Upper lobe of left lung (tissue), 6 donors: ENCODE measurements at places on chromosomes 2 and 18. TPM values are rescaled to one million over a fixed set of nuclear protein-coding genes. Genes with fewer than 3 reads are reported as not detected.
A peak's percentile ranks its signal among the peaks of the same experiment; 100 is the strongest.

DNA sequence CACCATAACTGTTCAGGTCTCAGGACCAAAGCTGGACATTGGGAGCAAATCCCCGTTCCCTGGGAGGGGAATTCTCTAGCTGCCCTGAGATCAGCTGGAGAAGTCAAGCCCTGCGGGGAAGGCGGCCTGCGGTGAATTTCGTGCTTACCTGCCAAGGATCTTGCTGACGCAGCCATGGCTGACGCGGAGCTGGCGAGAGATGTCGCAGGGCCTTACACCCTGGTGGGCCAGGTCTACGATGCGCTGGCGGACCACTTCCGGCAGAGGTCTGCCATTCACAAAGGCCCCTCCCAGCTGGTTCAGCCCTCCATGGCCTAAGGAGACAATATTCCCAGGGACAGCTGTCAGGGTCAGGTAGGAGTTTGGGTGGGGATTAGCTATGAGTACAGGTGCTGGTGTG is 32.1 kb downstream of the PAX8 start:
- H3K27ac ChIP-seq: no peak overlapping the region
- H3K4me3 ChIP-seq: no peak overlapping the region
- peak; percentile 69 for DNase-seq
- peaks cover 8% of the 10 kb centered on the region for H3K4me1 ChIP-seq
- H3K27me3 ChIP-seq: no peaks in the 10 kb centered on the region

GRCh38 chr2:231374771-231375170 is 20.7 kb upstream of the B3GNT7 start:
- H3K36me3 ChIP-seq: peaks cover 3% of the 10 kb centered on the region
- H3K4me3 ChIP-seq: no peak overlapping the region
- H3K4me1 ChIP-seq: no peaks in the 10 kb centered on the region
- no peak overlapping the region for H3K27ac ChIP-seq

DNA sequence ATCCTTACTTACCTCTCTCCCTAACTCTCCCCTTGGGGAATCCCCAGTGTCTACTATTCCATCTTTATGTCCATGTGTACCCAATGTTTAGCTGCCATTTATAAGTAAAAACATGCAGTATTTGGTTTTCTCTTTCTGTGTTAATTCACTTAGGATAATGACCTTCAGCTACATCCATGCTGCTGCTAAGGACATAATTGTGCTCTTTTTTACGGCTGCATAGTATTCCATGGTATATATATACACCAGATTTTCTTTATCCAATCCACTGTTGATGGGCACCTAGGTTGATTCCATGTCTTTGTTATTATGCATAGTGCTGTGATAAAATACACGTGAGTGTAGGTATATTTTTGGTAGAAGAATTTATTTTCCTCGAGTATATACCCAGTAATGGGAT is 24.3 kb upstream of the RIOK3 start:
- H3K4me1 ChIP-seq: no peaks in the 10 kb centered on the region
- no peaks in the 10 kb centered on the region for H3K36me3 ChIP-seq
- no peak overlapping the region for H3K4me3 ChIP-seq
- no peaks in the 10 kb centered on the region for H3K27me3 ChIP-seq
- no peak for DNase-seq

DNA sequence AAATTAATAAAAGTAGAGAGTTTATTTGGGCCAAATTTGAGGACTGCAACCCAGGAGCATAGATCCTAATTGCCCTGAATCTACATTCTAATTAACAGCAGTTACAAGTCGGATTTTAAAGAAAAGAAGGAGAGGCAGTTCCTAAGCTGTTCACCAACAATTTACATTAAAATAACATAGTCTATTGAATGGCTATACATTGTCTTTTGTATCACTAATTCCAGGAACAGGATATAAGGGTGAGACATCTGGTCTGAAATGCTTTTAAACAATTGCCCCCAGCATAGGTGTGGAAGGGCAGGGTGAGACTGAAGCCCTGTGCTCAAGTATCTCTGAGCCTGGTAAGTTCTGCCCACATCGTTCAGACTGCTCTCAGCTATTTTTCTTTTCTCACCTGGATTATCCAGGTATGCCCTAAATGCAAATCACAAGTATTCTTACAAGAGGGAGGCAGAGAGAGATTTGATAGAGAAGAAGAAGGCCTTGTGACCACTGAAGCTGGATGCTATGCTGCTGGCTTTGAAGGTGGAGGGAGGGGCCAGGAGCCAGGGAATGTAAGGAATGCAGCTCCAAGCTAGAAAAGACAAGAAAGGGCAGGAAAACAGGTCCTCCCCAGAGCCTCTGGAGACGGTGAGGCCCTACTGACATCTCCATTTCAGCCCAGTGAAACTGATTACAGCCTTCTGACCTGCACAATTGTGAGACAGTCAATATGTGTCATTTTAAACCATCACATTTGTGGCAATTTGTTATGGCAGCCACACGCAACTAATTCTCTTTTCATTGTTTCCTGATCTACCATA is 189.4 kb upstream of the ARL4C start:
- H3K4me3 ChIP-seq: no peak overlapping the region
- H3K27me3 ChIP-seq: no peaks in the 10 kb centered on the region
- no peak overlapping the region for H3K27ac ChIP-seq
- H3K36me3 ChIP-seq: no peaks in the 10 kb centered on the region
- DNase-seq: no peak

DNA sequence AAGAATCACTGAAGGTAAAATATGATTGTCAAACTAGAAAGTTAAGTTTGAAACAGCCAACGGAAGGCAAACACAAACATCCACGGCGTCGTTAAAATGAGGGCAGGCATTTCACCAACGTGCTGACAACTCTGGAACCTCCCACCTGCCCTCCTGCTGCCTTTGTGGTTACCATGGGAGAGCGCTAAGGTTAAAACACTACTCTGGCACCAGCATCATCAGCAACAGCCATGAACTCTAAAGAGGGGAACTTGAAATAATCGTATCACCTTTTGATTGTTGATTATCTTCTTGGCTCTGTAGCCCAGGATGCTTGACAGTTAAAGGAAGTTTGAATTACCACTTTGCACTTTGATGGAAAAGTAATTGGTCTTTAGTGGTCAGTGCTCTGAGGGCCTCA is 34.7 kb downstream of the CYB5A start:
- H3K27ac ChIP-seq: peak overlapping the region; percentile 68
- H3K36me3 ChIP-seq: peaks cover 51% of the 10 kb centered on the region
- no peaks in the 10 kb centered on the region for H3K27me3 ChIP-seq
- peaks cover 33% of the 10 kb centered on the region for H3K4me1 ChIP-seq
- H3K4me3 ChIP-seq: no peak overlapping the region

- peak; percentile 86 for DNase-seq
- no peaks in the 10 kb centered on the region for H3K36me3 ChIP-seq
- H3K4me3 ChIP-seq: peak within 1 kb of the TSS; percentile 54
- peak within 1 kb of the TSS; percentile 85 for H3K27ac ChIP-seq
These were observed at the start of gene ASXL3 for GRCh38 chr18:33577685-33578517. Gene ASXL3 (plus strand): TSS chr18:33578219. CDS start chr18:33578632, 413 bp downstream.

DNA sequence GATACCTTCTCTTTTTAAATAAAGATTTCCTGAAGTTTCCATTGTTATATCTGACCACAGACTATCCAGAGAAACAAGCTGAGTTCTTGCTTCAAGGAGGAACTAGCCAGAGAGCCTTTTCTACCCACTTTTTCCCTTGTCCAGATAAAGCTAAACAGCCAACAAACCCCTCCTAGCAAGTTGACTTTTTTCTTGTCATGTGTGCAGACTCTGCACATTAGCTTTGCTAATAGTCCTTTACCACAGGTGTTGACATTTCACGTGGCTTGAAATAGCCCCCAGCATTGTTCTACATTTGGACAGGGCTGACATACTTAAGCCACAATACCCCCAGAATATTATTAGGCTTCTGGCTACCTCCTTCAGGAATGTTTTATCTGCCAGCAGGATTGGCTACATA is 40.7 kb downstream of the PCBP1 start:
- H3K27me3 ChIP-seq: no peaks in the 10 kb centered on the region
- H3K36me3 ChIP-seq: no peaks in the 10 kb centered on the region
- no peak for DNase-seq
- no peak overlapping the region for H3K27ac ChIP-seq
- H3K4me3 ChIP-seq: no peak overlapping the region

DNA sequence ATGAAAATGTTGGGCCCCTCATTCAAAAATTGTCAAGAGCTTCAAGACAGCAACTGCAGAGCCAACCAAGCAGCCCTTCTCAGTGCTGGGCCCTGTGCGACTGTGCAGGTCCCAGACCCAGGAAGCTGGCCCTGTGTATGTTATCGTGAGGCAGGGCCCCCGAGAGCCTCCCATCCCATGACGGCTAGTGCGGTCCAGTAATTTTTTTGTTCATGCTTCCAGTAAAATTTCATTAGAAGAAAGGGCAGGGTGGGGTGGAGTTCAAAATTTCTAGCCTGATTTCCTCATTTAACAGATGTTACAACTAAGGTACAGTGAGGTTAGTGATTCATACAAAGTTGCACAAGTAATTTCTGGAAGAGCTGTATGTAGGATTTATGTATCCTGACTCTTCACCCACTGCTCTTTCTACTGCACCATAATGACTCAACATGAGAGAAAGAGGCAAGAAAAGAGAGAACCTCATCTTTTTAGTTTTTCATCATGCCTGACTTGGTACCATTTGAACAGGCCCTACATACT is 105.5 kb downstream of the ZEB2 start:
- H3K4me3 ChIP-seq: no peak overlapping the region
- peak; percentile 50 for DNase-seq
- H3K36me3 ChIP-seq: peaks cover 11% of the 10 kb centered on the region

DNA sequence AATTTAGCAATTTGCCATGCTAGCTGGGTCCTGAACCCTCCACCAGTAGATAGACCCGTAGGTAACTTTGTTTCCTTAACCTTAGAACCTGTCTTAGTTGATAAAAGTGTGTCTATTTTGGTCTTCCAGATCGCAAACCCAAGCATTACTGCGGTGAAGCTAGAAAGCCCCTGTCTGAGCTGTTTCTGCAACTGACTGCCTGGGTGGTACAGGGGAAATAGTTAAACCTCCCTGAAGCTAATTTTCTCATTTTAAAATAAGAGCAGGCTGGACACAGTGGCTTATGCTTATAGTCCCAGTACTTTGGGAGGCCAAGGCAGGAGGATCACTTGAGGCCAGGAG is 101.7 kb upstream of the MSH2 start:
- no peaks in the 10 kb centered on the region for H3K27me3 ChIP-seq
- peak overlapping the region; percentile 83 for H3K27ac ChIP-seq
- no peaks in the 10 kb centered on the region for H3K4me1 ChIP-seq
- no peak overlapping the region for H3K4me3 ChIP-seq

DNA sequence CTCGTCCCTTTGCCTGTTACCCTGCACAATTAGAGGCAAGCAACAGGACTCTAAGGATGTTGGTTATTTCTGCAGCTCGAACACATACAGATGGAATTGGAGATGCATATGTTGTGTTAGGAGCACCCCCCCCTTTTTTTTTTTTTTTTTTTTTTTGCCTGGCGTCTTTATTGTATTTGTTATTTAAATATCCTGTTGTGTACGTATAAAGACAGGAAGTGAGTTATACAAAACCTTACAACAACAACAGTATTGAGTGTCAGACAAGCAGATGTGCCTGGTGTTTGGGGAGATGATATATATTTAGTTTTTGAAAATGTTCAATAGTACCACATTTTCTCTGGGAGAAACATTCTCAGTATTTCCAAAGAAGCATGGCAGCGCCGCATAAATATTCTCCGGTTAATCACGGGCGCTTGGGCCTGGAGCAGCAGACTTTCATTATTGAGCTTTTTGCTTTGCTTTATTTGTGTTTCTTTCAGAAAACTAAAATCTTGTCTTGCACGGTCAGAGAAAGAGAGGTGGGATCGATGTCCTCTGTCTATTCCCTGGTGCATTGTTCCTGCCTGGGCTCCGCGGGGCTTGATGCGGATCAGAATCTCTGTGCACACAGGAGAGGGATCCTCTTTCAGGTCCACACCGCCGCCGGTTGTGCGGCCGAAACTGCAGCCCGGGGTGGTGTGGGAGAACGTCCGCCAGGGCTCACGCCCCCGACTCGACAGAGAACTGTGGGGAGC is 23.2 kb upstream of the ZNF516 start:
- DNase-seq: peak; percentile 82
- peak overlapping the region; percentile 38 for H3K4me3 ChIP-seq
- no peaks in the 10 kb centered on the region for H3K36me3 ChIP-seq
- no peaks in the 10 kb centered on the region for H3K27me3 ChIP-seq

The ATP5F1A gene
- 144 TPM for total RNA-seq

The CPLX4 gene
- not detected for total RNA-seq

The MYCN gene
- 0.20 TPM for total RNA-seq
